ENCODE measurements at places on chromosomes 2 and 18.
A peak's percentile ranks its signal among the peaks of the same experiment; 100 is the strongest.

DNA sequence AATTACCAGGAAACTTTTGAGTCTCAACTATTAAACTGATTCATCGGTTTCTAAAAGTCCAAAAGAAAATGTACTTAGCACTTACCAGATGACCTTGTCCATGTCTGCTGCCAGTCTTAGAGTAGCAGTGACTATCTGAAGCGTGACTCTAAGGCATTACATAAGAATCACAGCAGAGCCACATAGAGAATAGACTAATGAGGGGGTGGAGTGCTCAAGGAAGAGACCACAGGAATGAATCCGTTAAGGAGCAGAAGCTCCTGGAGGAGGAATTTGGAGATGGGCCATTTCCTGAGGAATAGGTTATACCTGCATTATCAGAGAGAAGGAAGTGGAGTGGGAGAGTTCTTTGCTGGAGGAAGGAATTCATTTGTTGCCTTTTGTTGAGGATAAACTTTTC is 116.0 kb downstream of the MAP3K20 start:
- no peak for DNase-seq

DNA sequence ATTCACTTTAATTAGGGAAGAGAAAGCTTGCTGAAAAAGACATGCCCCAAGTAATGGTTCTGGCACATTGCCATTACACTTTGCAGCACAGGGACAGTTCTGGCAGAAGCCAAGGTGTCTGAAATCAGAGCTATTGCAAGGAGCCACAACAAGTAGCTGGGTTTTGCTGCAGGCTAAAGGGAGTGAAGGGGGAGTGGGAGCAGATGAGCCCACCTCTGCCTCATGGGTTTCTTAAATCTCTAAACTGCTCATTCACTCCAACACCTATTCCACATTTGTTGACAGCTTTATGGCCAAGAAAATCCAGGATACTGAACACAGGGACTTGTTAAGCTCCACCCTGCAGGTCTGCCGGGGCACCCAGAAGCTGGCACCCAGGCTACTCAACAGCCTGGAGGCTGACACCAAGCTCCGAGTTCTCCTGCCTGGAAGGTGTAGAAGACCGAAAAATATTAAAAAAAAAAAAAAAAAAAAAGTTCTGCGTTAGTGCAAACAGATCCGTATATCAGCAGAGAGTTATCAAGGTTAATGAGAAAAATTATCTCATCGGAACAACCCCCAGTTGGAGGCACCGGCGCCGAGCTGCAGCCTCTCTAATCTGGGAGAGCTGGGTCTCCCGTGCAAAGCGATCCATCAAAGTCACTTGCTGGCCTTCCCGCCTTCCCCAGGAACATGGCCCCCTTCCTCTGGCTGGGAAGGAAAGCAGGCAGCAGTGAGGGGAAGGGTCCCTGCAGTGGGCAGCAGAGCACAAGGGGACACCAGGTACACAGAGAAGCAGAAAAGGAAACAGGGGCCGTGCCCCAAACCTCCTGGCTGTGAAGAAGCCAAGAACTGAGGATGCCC is 123.7 kb downstream of the HNMT start:
- DNase-seq, result no peak

DNA sequence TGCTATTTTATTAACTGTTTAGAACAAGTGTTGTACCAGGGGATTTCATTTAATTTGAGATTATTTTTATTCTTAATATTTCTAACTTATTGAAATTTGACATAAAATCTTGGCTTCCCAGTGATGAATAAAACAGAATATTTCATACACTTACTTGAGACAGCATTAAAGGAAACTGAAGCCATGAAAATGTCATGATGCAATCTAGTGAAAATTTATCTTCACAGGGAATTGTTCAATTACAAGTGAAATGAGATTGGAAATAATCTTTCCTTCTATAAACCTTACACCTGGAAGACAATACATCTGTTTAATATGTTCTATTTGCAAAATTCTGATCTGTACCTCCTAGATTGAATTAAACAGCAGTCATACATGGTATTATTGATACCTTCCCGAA is 511.0 kb upstream of the CDH7 start:
- no peak for DNase-seq

DNA sequence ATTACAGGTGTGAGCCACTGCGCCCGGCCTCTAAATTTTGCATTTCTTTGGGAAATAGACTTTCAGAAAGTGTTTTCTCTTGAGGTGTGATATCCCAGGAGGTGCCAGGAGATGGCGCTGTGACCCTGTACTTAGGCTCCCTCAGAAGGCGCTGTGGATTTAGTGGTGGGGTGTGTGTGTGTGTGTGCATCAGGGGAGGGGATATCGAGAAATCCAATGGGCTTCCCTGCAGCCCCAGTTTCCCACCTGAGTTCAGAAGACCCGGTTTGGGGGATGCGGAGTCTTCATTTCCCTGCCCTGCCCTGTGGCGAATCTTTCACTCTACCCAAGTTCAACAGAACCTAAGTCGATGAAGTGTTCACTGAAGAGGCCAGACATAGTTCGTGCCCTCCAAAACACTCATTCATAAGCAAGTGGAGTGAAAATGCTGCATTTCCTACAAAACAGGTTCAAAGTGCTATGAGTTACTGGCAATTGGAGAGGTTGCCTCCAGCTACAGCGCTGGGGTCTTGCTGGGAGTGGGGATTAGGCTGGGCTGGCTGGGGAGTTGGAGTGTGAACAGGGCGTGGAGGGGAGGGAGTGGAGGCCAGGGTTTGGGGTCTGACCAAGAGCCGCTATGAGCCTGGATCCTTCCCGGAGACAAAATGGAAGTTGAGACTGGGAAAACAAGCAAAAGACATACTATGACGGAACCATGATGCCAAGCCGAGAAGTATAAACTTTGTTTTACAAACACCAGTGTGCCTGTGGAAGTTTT is 6.5 kb upstream of the WNT6 start:
- DNase-seq, result peak; percentile 35

- DNase-seq, result no peak
Observed at GRCh38 chr2:216596980-216597509, 36.2 kb upstream of the IGFBP2 start.

DNA sequence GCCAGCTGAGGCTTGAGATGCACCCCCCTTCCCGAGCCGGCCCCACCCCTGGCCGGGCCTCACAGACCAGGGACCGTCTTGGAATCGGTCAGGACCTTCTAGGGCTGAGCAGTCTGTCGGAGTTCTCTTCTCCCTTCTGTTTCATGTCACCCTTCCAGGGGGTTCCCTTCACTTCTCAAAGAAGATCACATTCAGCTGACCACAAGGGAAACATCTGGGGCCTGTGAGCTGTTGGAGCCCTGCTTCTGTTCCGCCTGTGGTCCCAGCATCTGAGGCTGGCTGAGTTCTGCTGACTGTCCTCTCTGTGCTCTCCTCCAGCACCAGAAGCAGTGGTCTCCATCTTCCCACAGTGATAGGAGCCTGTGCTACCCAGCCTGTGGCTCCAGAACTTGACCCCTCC is 106.5 kb downstream of the SEPTIN10 start:
- no peak for DNase-seq

GRCh38 chr2:176093145-176093897 is 800 bp downstream of the HOXD13 start:
- no peak for DNase-seq
